Stimulated activated CD8-positive, alpha-beta memory T cell treated with anti-CD3 and anti-CD28 coated beads, Interleukin-7, amount 100 ng/mL, for 1 hour (primary cell): ENCODE measurements at places on chromosomes 1 and 21.

- no peak for DNase-seq
These were observed 25.4 kb upstream of the SRP9 start for GRCh38 chr1:225752245-225752644.

GRCh38 chr1:201310986-201311355, 27.7 kb downstream of the PKP1 start:
- no peak for DNase-seq

DNA sequence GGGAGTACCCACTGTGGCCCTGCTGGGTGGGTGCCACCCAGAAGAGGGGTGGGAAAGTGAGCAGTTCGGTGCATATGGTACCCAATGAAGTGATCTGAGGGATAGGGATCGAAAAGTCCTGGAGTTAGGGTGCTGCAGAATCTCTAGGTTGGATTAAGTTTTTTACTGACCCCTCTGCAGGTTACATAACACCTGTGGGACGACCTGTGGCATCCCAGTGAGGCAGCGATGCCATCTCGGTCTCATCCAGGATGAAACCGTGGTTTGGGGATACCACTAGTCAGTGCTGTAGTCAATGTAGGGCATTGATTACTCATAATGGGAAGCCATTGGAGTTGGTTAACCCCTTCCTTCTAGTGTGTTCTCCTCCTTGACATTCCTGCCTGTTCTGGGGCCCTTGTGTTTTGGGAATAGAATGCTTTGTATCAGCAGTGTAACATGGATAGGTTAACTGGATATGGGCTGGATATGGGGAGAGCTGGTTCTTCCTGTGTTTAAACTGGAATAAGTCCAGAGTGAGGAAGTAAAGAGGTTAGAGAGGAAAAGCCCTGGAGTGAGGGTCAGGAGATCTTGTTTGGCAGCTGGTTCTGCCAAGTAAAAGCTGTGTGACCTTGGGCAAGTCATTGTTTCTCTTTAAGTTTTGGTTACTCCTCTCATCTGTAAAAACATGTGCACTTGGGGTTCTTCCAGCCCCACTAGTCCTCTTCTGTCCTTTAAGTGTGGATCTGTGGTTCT, 42.8 kb upstream of the ATF3 start:
- no peak for DNase-seq

- DNase-seq: no peak
These were observed 112.1 kb upstream of the ARTN start for GRCh38 chr1:43821471-43821870.

- DNase-seq: no peak
These were observed 74.0 kb downstream of the MAB21L3 start for GRCh38 chr1:116185161-116185701.

GRCh38 chr21:38489271-38489652, 9.0 kb downstream of the ERG start:
- DNase-seq: no peak
